ACHN (cell line): ENCODE measurements at places on chromosomes 1 and 21.

GRCh38 chr1:176110203-176110602 lies 96.9 kb downstream of the COP1 start:
- no peak for DNase-seq

GRCh38 chr1:47725511-47725991 lies 271.6 kb downstream of the TRABD2B start:
- no peak for DNase-seq

DNA sequence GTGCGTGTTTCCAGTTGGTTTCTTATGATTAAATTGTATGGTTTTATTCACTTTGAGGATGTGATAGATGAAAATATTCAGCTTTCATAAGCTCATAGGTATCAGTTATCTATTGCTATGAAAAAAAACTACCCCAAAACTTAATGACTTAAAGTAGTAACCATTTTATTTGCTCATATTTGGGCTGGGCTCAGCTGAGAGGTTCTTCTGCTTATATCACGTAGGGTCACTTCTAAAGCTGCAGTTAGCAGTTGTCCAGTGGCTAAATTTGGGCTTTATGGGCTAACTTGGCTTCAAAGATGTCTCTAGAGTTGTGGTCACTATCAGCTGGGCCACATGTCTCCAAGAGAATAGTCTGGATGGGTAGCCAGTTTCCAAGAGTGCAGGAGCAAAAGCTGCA lies 206.4 kb upstream of the LYPLAL1 start:
- no peak for DNase-seq

- DNase-seq = peak; percentile 60
Observed at GRCh38 chr1:187051618-187052232, 223.0 kb downstream of the PLA2G4A start.

DNA sequence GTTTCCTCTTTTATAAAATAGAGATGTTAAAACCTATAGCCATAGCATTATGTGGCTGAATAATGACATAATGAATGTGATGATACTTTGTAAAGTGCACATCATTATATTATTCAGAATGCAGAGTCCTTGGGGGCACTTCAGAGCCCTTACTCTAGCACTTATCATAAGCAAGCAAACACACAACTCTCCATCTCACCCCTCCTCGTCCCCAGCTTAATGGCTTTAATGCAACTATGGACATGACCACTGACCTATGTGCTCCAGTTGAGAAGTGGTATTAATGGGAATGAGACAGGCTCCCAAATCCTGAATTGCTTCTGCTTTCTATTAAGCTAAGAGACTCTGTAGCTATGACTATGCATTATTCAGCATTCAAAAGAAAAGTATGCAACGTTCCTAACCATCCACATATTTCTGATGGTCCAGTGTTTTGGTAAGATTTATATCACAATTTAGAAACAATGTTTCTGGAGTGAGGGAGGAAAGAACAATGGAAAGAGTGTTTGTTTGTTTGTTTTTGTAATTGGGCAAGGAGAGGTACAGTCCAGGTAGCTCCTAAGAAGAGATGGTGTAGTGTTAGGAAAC lies 194.0 kb upstream of the PLXNA2 start:
- DNase-seq = no peak

DNA sequence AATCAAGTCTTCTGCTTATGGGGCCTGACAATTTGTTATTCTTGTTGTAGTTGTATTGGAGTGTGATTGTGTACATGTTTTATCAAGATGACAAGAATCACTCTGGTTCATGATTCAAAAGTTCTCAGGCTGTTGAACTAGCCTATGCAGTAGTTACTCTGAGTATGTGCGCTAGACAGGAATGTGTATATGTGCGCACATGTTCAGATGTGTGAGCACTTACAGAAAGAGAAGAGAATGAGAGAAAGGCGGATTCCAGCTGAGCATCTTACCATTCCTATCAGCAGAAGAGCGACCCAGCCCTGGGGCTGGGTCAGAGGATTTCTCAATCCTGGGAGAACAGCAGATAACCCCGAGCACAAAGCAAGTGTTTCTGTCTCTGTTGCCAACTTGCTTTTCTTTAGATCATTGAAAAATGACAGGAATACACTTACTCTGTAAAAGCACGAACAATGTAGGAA lies 110.8 kb upstream of the HOOK1 start:
- DNase-seq = no peak

DNA sequence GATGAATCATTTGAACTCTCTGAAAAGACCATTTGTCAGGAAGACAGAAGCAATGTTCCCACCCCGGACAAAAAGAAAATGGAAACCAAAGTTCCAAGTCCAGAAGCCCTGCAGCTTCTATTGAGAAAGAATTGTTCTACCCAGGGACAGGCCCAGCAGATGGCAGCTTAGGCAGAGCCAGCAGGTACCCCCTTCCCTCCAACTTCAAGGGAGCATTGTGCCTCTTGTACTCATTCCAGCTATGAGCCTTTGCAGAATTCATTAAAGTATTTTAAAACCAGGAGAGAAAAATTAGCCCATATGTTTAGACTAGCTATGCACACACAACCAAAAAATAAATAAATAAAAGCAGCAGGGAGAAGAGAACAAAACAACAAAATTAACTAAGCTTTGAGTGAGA lies 85.2 kb upstream of the KCND3 start:
- no peak for DNase-seq

GRCh38 chr21:37338671-37339551 lies 27.7 kb upstream of the DYRK1A start:
- peak; percentile 27 for DNase-seq

- DNase-seq = no peak
Observed at GRCh38 chr1:3180915-3181314, 111.9 kb downstream of the PRDM16 start.

DNA sequence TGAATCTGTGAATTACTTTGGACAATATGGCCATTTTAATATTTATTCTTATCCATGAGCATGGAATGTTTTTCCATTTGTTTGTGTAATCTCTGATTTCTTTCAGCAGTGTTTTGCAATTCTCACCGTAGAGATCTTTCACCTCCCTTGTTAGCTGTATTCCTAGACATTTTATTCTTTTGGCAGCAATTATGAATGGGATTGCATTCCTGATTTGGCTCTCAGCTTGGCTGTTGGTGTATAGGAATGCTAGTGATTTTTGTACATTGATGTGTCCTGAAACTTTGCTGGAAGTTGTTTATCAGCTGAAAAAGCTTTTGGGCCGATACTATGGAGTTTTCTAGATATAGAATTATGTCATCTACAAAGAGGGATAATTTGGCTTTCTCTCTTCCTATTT lies 44.2 kb upstream of the NEGR1 start:
- DNase-seq = no peak

DNA sequence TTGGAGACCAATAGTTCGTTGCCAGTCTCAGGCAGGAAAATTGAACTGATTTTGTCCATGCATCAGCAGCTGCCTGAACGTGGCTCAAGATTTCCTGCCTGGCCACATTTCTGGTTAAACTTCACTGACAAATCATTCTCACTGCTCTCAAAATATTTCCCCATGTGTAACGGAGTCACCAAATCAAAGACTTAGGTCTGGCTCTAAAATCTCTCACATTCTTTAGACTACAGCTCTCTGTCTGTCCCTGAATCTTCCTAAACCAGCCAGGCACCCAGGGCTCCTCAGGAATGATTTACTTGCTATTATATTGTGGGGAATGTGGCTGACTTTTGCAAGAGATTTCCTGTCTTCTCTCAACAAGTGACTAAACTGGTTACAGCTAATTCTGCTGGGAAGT lies 49.2 kb upstream of the GJA8 start:
- DNase-seq = peak; percentile 41

DNA sequence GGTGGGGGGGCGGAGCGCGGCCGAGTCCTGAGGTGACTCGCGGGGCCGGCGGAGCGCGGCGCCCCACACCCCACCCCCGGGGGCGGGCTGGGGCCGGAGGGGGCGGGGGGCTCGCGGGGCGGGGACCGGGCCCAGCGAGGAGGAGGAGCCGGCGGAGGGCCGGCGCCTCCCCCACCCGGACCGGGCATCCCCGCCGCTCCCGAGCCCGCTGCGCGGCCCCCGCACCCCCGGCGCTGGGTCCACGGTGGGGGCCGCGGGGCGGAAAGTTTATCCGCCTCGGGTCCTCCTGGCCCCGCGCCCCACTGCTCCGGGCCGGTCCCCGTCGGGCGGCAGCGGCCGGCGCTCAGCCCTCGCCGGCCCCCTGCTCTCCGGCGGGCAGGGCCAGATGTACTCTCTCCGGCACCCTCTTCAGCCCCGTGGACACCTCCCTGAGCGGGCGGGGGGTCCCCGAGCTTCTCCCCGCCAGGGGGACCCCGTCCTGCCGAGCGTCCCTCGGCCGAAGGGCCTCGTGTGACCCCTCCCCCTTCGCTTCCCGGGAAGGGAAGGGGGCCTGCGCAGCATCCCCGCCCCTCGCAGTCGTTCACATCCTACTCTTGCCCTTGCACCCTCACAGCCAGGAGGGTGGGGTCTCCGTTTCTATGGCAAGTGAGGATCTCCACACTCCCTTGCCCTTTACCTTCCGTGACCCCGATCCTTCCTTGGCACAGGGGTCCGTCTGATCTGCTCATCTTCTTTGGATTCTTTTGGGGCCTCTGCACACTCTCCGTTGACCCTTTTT lies 663 bp downstream of the CAMTA1 start:
- peak; percentile 37 for DNase-seq

- no peak for DNase-seq
Observed at GRCh38 chr1:211753649-211754251, 76.8 kb downstream of the LPGAT1 start.

DNA sequence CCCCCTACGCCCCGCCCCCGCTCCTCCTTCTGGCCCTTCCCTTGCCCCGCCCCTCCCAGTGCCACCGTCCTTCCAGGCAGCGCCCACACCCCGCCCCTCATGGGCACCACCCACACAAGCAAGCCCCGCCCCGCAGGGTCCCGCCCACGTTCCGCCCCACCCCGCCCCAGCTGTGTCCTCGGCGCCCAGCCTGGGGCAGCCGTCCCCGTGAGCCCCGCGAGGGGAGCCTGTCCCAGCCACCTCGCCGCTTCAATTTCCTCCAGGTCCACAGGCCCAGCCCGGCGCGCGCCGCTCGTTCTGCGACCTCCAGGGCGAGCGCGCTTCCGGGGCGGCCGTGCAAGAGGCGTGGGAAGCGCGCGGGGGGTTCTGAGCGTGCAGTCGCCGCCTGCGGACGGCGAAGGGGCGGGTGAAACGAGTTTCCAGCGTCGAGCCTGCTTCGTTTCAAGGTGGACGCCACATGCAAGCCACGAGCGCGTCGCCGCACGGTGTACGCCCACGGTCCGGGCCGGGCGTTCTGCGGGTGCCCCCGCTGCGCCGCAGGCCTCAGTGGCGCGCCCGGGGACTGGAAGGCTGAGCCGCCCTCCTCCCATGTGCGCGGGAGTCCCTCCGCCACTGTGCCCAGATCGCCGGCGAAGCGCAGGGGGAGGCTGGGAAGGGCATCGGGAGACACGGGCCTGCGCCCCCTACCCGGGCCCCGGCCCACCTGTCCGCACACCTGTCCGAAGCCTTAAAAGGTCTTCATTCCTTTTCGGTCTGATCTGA lies 10.8 kb upstream of the FAAP20 start:
- peak; percentile 81 for DNase-seq

DNA sequence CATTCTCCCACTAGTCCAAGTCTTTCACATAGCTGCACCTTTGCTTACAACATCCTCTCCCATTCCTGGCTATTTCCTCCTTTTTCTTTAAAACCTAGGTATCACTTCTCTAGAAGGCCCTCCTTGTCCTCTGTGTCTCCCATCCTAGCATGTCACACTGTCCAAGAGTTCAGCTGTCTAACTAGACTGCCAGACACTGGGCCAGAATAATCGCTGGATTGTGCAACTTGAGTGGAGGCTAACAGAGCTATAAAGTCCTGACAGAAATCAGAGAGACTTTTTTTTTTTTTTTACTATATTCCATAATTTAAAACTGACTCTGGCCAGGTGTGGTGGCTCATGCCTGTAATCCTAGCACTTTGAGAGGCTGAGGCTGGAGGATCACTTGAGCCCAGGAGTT lies 4.2 kb upstream of the ANGPTL7 start:
- DNase-seq = no peak

DNA sequence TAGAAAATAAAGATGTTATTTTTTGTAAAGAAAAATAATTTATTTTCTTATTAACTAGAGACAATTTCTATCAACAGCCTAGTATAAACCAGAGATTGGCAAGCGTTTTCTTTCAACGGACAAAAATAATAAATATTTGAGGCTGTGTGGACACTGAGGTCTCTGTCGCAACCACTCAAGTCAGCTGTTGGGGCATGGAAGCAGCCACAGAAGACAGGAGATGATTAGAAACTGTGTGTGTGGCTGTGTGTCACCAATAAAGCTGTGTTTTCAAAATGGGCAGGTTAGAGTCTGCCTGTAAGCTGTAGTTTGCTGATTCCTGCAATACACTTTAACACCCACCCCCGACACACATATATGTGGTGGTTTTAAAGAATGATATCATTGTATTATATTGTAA lies 200.6 kb upstream of the HMCN1 start:
- DNase-seq = no peak

GRCh38 chr1:194353121-194353520 lies 1166.7 kb upstream of the B3GALT2 start:
- DNase-seq = no peak
